DMS 273 treated with DMSO at 0.1 percent for 48 hours (cell line): ENCODE measurements at places on chromosomes 16 and 17.

DNA sequence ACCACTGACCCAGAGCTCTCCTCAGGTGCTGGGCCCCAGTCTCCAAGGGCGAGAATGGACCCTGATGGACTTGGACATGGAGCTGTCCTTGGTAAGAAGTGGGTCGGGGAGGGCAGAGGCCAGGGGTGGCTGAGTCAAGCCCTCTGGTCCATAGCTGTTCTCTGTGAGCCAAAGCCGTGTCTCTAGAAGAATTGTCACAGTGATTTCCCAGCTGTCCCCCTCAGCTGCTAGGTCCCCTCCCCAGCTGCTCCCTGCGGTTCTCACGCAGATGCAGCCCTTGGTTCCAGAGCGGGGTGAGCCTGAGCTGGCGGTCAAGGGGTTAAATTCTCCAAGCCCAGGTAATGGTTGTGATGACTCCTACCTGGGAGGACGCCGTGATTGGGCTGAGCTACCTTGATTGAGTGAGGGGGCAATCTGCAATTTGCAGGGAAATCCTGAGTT, 1.3 kb upstream of the NOL3 start:
- DNase-seq: no peak

- DNase-seq: peak; percentile 89
Observed at GRCh38 chr17:78599419-78599818, 22.2 kb upstream of the DNAH17 start.

- DNase-seq: no peak
Observed at GRCh38 chr16:2784358-2785100, 2.8 kb downstream of the PRSS33 start.

GRCh38 chr17:58285422-58285810, 4.7 kb upstream of the MPO start:
- no peak for DNase-seq

GRCh38 chr16:82832821-82833220, 206.1 kb downstream of the CDH13 start:
- no peak for DNase-seq

GRCh38 chr16:82460766-82461165, 166.0 kb upstream of the CDH13 start:
- no peak for DNase-seq

DNA sequence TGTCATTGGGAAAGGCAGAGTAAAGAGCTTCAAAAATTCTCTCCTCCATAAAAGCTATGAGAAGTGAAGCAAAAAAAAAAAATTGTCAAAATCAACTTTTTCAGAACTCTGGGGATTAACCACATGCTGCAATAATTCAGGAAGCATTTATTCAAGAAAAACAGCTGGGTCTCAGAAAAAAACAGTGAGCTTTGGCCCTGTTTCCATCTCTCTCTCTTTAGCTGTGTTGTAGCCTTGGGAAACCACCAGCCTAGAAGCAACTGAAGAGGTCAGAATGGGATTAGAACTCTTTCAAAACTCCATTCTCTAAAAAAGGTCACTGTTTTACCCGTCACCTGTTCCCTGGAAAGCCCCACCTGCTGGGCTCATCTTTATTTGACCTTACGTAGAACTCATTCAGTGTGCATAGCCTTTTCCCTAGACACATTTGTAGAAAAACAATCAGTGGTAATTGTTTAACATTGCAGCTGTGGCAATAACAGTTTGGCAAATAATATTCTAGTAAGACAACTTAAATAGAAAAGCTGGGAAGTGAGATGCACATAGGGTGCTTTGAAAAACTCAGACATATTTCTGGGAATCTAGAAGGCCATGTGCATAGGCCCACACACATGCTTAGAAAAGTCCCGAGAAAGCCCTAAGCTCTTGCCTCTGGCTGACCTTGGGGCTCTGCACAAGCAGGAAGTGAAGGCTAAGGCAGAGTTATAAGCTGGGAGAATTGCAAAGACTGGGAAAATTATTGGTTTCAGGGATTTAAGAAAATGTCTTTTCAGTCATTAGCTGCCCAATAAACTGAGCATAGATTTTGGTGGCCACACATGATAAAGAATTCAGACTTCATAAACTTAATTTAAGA, 18.0 kb downstream of the SLC5A11 start:
- DNase-seq: no peak

- DNase-seq: no peak
Observed at GRCh38 chr16:17347624-17348023, 123.1 kb downstream of the XYLT1 start.

DNA sequence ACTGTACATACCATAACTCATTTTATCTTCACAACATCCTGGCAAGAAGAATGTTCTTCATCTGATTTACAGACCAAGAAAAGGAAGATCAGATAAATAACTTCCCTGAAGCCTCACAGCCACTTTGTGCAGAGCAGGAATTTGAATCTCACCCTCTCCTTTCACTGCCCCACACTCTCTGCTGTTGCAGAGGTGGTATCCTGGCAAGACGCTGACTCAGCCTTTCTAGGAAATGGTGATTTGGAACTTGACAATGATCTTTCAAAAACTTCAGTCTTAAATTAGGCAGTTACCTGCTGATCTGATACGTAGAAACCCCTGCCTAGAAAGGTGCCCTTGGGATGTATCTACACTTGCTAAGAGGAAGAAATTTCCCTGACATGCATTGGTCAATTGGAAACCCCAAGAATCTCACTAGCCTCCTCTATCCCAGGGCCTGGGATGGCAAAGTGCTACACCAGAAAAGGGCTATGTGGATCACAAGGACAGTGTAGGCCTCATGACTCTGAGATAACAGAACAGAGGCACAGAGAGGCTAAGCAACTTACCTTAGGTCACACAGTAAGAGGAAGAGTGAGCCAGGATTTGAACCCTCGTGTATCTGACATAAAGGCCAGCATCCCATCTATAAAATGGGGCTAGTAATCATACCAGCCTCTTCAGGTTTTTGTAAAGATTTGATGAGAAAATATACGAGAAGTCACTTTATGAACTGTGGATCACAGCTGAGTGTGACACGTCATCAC, 17.9 kb downstream of the FBXO39 start:
- no peak for DNase-seq

DNA sequence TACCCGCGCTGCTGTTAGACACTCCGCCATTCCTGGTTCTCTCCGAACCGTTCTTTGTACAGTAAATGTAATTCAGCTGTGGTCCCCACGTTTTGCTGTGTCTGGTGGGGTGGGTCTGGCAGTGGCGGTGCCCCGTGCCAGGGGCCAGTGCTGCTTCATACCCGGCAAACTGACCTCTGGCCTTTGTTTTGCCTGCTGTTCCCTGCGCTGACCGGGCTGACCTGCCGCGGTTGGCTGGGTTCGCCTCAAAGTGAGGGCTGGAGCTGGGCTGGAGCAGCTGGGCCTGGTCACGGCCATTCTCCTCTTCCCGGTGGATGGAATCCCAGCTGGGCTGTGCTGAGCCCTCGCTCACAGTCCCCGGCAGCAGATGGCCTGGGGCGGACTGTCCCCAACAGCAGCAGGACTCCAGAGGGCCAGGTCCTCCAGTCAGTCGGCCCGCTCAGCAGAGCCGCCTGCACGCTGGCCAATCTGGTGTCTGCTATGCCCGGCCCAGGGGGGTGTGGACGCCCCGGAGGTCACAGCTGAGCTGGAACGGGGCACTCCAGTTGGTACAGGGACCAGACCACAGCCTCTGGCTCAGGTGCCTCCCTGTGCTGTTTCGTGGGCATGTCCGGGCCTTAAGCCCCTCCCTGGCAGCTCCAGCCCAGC, 1.5 kb upstream of the WFIKKN1 start:
- DNase-seq: peak; percentile 53

DNA sequence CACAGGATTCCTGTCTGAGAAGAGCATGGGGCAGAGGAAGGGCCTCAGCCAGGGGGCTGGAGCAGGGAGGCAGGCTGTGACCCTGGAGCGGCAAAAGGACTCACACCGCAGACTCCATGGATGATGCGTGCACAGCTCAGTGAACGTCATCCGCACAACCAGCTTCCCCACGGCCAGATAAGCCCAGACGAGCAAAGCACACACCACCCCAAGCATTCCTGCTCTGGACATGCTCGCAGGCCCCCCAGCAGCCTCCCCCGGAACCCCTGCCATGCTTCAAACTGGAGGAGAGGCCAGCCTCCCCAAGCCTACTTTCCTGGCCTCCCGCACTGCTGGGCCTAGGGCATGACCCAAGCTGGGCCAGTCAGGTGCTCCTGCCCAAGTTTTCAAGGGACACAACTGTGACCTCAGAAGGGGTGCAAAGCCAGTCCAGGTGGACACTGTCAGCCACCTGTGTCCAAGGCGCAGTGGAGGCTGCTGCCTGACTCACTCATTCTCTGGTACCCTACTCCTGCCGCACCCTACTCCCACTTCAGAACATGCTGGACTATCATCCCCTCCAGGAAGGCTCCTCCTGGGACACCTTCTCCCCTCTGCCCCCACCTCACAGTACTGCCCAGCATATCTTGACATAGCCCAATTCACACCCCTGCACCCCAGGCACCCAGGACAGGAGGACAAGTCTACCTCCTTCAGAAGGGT, 4.8 kb downstream of the BCAR1 start:
- no peak for DNase-seq

DNA sequence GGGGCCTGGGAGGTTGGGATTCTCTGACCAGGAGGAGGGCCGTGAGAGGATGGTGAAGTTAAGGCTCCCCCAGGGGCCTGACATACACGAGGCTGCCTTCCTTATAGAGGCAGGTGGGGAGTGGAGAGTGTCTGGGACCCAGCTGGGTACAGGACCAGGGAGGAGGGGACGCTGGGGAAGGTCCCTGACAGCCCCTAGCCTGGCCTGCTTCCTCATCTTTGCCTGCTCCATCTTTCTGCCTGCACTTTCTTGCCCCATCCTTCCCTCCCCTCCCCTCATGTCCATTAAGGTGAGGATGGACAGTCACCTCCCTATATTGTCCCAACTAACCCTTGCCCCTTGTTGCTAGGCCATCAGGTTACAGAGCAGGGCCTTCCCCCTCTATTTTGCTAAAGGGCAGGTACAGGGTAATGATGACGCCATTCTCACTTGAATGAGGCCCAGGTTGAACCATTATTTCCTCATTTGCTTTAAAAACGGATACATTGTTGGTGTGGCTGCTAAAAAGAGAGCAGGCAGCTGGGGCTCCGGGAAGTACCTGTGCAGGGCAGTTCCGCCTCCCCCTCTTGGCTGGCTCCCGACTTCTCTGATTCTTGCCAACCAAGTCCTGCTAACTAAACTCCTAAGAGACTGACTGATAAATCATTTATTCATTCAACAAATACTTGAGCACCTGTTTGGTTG, 1.3 kb downstream of the C17orf99 start:
- DNase-seq: no peak

DNA sequence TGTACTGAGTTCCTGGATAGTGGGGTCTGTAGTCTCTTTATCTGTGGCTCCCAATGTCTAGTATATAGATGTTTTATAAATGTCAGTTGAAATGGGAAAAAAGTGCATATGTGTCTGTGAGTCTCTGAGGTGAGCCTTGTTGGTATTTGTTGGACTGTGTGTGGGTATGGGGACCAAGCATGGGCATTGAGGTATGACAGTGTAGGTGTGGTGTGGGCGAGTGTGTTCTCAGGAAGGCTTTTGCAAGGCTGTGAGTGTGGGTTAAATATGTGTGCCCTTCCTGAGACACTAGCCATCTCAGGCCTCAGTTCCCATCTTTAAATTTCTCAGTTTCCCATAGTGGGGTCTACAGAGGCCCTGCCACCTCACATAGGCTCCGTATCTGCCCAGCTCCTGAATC, 440.2 kb upstream of the CCL2 start:
- DNase-seq: no peak

- no peak for DNase-seq
Observed at GRCh38 chr16:12330946-12331345, 354.4 kb downstream of the SNX29 start.

DNA sequence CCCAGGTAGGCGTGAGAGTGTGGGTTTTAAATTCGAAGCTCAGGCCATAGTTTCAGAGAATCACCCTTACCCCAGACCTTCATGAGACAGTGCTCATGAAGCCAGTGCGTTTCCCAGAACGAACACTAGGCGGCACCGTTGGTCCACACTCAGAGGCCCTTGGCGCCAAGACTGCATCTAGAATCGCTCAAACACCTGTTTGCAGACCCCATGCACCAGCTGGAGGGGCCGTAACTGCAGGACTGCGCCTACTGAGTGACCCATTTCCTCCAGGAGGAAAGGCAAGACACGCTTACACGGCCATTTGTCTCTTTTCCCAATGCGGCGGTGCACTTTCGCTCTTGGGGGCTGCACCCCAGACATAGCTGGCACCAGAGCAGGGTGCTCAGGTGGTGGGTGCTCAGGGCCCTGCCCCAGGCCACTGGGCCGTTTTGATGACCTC, 34.0 kb downstream of the ADGRG5 start:
- DNase-seq: no peak

- no peak for DNase-seq
Observed at GRCh38 chr17:60383379-60383778, 8.6 kb downstream of the USP32 start.

DNA sequence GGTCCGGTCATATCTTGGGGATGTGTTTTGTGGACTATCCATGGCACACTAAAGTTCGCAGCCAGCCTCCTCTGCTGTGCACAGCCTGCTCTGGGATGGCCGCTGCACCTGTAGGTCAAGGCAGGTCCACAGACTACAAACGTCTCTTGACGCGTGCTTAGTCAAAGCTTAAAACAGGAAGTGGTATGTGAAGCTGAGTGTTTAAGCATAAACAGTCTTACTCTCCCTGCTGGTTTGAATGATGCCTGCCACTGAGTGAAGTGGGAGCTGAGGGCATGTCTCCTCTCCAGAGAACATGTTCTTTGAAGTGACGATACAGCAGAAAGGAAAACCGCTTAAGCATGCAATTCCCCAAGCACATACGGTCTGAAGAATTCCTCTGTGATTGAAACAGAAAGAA, 365.6 kb downstream of the SLC39A11 start:
- no peak for DNase-seq

DNA sequence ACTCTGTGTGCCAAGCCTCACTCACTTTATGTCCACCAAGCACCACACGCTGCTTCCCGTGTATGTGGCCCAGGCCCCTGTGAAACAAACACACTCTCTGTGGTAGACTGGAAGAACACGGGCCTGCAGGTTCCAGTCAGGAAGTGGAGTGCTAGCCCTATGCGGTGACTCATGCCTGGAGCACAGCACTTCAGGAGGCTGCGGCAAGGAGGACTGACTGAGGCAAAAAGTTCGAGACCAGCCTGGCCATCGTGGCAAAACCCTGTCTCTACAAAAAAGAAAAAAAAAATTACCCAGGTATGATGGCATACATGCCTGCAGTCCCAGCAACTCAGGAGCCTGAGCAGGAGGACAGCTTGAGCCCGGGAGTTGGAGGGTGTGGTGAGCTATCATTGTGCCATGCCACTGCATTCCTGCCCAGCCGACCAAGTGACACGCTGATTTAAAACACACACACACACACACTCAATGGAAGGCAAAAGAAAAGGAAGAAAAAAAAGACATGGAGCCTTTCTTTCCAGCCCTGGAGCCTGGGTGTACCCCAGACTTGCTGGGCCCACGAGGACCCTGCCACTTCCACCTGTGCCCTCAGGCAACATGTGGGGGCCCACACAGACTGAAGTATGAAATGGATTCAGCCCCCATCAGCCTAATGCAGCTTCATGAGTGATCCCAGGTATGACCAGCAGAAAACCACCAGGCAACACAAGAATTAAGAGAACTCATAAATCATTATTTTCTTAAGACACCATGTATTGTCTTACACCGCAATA, 126.6 kb downstream of the ANKRD11 start:
- DNase-seq: no peak
